MG63 (cell line): ENCODE measurements at places on chromosomes 5 and 9. TPM values are rescaled to one million over a fixed set of nuclear protein-coding genes. Genes with fewer than 3 reads are reported as not detected.

The IL13 gene
- not detected in 2 replicates for total RNA-seq

The SPINK6 gene
- not detected in 2 replicates for total RNA-seq

The OGN gene
- 0.33 TPM in 1 of 2 replicates, not detected in the other for total RNA-seq

The BBLN gene
- 37.3 and 57.0 TPM in 2 replicates for total RNA-seq

The CCNG1 gene
- 134 and 208 TPM in 2 replicates for total RNA-seq

The CDX1 gene
- 0.07 TPM in 1 of 2 replicates, not detected in the other for total RNA-seq

The ACTBL2 gene
- total RNA-seq, result 0.30 and 1.8 TPM in 2 replicates

The LECT2 gene
- total RNA-seq, result not detected in 2 replicates

The NEURL1B gene
- total RNA-seq, result 6.3 and 10.1 TPM in 2 replicates

The MUSK gene
- total RNA-seq, result 1.9 and 2.2 TPM in 2 replicates

The ADCY2 gene
- total RNA-seq, result not detected in 2 replicates

The TAS2R1 gene
- total RNA-seq, result 0.64 TPM in 1 of 2 replicates, not detected in the other

The FXN gene
- total RNA-seq, result 9.8 and 23.7 TPM in 2 replicates

The CHSY3 gene
- total RNA-seq, result not detected in 2 replicates

The MIER3 gene
- 7.7 and 82.5 TPM in 2 replicates for total RNA-seq

The TAF11L5 gene
- total RNA-seq, result not detected in 2 replicates

The RXRA gene
- total RNA-seq, result 18.2 and 40.5 TPM in 2 replicates

The DNLZ gene
- total RNA-seq, result 15.2 and 47.9 TPM in 2 replicates

The LEAP2 gene
- 1.4 TPM in 1 of 2 replicates, not detected in the other for total RNA-seq

The PCDHB2 gene
- 6.0 and 7.0 TPM in 2 replicates for total RNA-seq

The GMCL2 gene
- total RNA-seq, result not detected in 2 replicates

The ZNF883 gene
- 0.13 TPM in 1 of 2 replicates, not detected in the other for total RNA-seq

The STK32A gene
- total RNA-seq, result not detected in 2 replicates

The DNAJC18 gene
- total RNA-seq, result not detected in 2 replicates

The PCDHB14 gene
- total RNA-seq, result 0.74 and 3.8 TPM in 2 replicates
